ENCODE measurements at places on chromosomes 2 and 18.

- no peak for DNase-seq
Measured at GRCh38 chr2:17311106-17311619, 207.1 kb downstream of the RAD51AP2 start.

DNA sequence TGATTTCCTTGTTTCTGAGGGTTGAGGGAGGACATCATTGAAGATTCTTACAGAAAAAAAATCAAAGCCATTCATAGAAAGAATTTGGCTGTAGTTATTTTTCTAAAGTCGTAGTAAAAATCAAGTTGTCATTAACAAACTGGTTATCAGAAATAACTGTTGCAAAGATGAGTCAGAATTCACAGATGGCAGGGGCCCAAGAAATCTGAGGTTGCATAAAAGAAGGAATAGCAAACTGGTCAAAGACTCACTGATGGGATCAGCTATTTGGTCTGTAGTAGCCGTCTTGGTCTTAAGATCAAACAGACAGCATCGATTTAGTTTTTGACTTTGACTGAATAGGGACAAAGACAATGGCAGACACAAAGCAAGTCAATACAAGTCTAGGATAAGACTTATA is 334.3 kb downstream of the FIGN start:
- no peak for DNase-seq

GRCh38 chr2:241855245-241855887 is 3.3 kb downstream of the PDCD1 start:
- no peak for DNase-seq

- no peak for DNase-seq
Measured at GRCh38 chr2:83340424-83340823, 1118.7 kb downstream of the SUCLG1 start.

DNA sequence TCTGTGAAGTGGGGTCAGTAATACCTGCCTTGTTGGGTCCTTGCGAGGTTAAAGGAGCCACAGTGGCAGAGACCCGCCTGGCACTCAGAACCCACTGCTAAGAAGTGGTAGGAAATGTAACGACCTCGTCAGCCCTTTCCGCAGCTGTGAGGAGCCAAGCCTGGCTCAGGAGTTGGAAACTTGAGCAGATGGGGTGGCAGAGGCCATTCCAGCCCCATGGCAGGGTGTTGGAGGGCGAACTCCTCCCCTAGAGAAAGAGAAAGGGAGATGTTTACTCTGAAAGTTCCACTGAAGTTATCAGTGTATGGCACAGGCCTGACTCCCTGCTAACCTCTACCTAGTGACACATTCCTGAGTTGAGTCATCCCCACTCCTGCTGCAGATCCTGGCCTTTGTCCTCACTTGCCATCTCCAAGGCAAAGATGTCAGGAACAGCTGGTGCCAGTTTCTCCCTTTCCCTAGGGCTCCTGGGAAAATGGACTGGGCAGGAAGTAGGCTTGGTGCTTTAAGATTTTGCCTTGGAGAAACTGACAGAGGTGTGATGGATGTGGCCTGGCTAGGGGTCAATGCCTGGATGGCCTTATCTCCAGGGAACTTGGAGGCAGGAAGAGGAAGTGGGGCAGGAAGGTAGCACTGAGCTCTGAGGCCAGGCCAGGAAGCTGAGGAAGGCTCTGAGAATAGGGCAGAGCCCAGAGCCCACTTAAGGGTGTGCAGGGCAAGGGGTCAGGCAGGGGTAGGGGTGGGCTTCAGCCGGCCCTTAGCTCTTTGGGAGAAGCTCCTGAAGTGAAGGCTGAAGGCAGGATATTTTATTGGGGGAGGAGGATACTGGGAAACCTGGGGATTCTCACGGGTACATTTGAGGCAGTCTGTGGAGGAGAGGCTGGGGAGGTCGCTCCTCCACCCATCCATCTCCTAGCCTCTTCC is 888 bp downstream of the VAMP5 start:
- DNase-seq, result no peak

- DNase-seq, result no peak
Measured at GRCh38 chr18:75874401-75875089, 447.0 kb upstream of the SMIM21 start.

DNA sequence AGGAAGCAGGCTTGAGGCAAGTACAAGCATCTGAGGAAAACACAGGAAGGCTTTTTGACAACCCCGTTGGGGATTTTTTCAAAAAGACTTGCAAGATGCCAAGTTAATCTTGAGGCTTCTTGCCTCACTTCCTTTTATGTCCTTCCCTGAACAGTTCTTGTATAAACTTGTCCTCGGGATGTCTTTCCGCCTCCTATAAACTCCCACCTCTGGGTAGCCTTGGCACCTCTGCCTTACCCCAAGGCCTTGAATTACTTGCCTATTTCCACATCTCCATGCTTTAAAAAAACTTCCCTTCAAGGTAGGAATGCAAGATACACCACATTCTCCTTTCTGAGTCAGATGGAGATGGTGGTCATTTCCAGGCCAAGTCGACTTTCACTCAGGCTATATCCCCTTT is 106.4 kb upstream of the RBBP8 start:
- no peak for DNase-seq
